Tongue (tissue), 3 donors: ENCODE measurements at places on chromosomes 3 and 15. TPM values are rescaled to one million over a fixed set of nuclear protein-coding genes. Genes with fewer than 3 reads are reported as not detected.

DNA sequence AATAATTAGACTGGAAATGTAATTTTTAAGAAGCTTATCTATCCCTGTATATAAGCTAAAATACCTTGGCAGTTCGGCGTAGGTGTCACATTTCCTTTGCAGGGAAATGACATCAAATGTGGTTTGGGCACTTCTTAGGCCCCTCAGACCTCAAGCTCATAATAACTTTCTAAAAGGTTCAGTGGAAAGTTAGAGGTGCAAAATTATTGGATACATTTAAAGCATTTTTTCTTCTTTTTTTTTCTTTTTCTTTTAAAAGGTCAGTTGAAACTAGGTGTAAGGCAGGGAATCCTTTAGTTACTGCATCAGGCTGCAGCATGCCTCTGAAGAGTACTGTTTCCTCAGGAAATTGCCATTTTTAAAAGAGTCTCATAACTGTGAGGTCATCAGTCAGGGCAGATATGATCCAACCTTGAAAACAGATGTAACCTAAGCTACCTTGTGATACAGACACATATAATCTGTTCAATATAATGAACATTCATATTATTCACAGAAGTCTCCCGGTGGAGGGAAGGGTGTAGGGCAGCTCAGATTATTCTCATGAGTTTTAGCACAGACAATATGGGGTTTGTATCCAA lies 4.8 kb downstream of the SACM1L start:
- no peak for DNase-seq

PLA2G4B gene
- 10.7 TPM for total RNA-seq

DNA sequence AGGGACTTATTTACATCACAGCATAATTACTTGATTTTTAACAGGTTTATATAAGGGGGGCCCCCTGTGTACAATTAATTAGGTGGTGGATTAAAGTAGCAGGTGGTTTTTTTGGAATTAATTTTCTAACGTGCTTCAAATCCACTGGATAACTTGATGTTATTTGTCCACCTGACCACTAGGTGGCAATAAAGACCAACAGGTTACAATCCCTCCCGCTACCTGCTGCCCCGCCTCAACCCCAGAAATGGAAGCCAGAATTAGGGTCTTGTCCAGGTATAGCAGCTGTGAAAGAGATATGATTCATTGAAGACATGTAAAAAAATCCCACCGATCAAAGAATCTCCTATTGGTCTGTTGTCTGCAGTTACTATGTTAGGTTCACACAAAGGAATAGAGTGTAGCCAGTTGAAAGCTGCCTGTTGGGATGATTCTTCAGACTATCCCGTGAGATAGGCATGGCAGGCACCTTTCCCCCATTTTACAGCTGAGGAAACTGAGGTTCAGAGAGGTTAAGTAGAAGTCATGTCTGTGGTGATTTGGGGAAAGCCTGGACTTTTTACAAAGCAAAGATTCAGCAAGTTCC lies 44.0 kb downstream of the MFSD1 start:
- DNase-seq = peak; percentile 38

DNA sequence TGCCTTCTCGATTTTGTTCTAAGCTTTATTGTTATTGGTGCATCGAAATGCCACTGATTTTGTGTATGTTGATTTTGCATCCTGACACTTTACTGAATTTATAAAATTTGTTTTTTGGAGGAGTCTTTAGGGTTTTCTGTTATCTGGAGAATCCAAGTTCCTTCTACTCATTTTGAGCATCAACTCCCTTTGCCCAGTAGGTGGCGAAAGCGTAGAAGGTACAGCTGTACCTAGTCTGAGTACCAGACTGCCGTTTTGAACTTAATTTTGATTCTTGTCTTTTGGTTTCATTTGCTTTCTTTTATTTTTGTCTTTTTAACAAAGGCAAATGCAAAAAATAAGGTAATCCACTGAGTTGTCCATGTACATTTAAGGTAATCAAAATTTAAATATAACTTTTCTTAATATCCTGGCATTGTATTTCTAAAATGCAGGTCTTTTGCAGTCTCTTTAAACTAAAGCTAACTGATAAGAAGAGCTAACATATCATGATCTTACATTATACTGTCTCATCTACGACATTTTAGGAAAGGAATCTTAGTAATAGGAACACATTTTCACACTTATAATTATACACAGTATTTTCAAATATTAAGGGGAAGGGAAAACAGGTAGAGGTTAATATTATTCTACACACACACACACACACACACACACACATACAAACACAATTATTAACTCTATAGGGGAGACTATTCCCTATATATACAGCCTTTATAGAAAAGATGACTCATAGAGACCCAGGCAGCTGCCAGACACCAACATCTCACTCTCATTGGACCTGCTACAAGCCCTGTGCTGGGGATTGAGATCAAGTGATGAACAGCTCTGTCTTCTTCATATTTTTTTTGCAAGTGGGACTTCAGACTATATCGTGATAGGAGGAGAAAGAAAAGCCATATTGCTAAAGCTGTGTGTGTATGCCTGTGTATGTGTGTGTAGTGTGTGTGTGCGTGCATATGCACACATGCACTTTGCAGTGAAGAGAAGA lies 71.8 kb downstream of the SYNPR start:
- peak; percentile 83 for DNase-seq

DNA sequence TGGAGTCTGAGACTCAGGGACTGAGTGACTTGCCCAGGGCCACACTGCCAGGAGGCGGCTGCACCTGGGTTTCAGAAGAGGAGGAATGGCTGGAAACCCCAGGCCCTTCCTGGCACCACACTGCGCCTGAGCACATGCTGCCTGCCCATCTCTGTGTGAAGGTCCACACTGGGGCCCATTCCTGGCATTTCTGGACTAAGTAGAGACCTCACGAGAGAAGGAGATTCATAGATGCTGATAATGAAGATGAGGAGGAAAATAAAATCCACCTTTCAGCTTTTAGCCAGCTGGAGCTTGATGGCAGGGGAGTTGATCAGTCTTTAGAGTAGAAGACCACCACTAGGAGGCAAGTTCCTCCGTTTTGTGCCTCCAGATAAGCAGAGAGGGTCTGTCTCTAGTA lies 40.2 kb upstream of the TF start:
- no peak for DNase-seq

GRCh38 chr3:35857004-35857403 lies 217.7 kb downstream of the ARPP21 start:
- DNase-seq = no peak

WWTR1 gene
- total RNA-seq = 93.9 TPM

DNA sequence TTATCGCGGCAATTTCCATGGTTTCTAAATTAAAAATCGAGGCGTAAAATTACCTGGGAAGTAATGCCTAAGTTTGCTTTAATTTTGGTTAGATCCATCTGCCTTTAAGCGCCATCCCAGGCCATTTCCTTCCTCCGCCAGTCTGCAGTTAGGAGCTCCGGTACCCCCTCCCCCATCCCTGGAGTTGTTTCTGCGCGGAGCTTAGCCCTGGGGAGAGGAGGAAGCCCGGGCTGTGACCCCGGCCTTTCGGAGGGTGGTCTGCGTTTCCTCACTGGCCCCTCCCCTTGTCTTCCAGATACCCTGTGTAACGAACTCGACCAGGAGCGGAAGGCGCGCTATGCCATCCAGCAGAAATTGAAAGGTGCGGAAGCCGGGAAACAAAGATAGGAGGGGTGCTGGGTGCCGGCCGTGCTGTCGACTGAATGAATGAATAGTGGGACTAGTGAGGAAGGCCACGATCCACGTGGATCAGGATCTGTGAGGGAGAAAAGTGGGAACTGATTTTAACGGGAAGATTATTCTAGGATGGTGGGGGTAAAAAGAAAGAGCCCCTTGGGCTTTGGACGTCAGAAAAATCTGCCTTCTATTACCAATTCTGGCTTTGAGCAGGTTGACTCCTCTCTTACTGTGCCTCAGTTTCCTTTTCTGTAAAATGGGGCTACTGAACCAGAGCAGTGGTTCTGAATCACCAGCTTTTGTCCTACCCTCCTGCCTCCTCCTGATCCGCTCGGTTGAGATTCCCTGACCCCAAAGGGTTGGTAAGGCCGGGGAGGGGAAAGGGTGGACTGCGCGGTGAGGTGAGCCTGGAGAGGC lies 6.7 kb downstream of the RNU6-1 start:
- DNase-seq = no peak

DNA sequence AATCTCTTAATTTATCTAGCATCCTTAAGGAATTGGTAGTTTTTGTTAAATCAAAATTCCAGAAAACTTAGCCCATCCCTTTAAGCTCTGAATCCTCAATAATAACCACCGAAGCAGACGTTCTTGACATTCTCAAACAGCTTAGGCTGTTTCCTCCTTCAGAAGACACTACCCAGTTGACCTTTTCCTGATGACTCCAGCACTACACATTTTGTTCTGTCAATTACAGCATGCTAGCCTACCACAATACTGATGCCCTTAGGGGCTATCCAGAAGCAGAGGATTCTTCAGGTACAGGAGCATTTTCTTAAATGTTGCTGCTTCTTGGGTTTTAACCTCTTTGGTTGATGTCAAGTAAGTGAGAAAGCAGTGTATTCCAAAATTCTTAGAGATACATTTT lies 33.4 kb downstream of the ETV5 start:
- no peak for DNase-seq

GRCh38 chr3:57753016-57753415 lies 3.1 kb upstream of the SLMAP start:
- no peak for DNase-seq

PLA2G4D gene
- not detected for total RNA-seq
